ENCODE measurements at places on chromosomes 3 and 15. TPM values are rescaled to one million over a fixed set of nuclear protein-coding genes. Genes with fewer than 3 reads are reported as not detected.
A peak's percentile ranks its signal among the peaks of the same experiment; 100 is the strongest.

GRCh38 chr3:39637807-39638206 is 170.3 kb downstream of the MOBP start:
- H3K4me3 ChIP-seq: no peak overlapping the region
- H3K27ac ChIP-seq: no peak overlapping the region
- no peak for DNase-seq
- H3K27me3 ChIP-seq: peaks cover 17% of the 10 kb centered on the region
- peaks cover 16% of the 10 kb centered on the region for H3K4me1 ChIP-seq

- peak overlapping the region; percentile 95 for H3K4me3 ChIP-seq
- no peaks in the 10 kb centered on the region for H3K27me3 ChIP-seq
- DNase-seq: no peak
Observed at GRCh38 chr3:149752788-149753136, 473 bp upstream of the COMMD2 start.

TMCO5A gene
- not detected for total RNA-seq

- no peak overlapping the region for H3K27ac ChIP-seq
- H3K4me1 ChIP-seq: no peaks in the 10 kb centered on the region
- no peak overlapping the region for H3K4me3 ChIP-seq
- DNase-seq: no peak
- H3K36me3 ChIP-seq: peaks cover 66% of the 10 kb centered on the region
Observed at GRCh38 chr3:44833394-44833793, 28.3 kb upstream of the TMEM42 start.

TMEM45A gene
- total RNA-seq: 3.0 TPM

- H3K4me1 ChIP-seq: peaks cover 40% of the 10 kb centered on the region
- no peak for DNase-seq
- peaks cover 2% of the 10 kb centered on the region for H3K36me3 ChIP-seq
- H3K27me3 ChIP-seq: no peaks in the 10 kb centered on the region
Observed at GRCh38 chr3:179150610-179151009, 2.5 kb downstream of the PIK3CA start.

GRCh38 chr15:64151727-64152506 is at the start of gene SNX22:
SNX22 (plus strand) TSS chr15:64151731; CDS start chr15:64151776, 45 bp downstream.
- peaks cover 7% of the 10 kb centered on the region for H3K36me3 ChIP-seq
- no peak within 1 kb of the TSS for H3K27ac ChIP-seq

DNA sequence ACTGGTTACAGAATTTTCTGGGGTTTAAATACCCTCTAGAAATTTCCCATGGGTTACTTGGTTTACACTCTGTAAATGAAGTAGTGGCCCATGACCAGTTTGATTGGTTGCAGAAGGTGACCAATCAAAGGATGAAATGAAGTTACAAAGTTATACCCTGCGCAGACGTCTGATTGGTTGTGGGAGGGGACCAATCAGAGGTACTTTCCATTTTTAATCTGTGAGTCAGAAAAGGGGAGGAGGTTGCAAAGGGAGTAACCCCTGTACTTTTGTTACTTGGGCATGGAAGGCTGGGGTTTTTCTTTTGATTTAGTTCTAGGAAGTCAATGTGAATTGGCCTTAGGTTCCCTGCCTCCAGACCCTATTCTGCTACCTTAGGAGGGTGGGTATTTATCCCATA is 18.7 kb upstream of the APH1B start:
- DNase-seq: no peak
- H3K27me3 ChIP-seq: no peaks in the 10 kb centered on the region
- peaks cover 20% of the 10 kb centered on the region for H3K4me1 ChIP-seq
- peaks cover 49% of the 10 kb centered on the region for H3K36me3 ChIP-seq

GRCh38 chr3:185572183-185572582 is 13.9 kb upstream of the SENP2 start:
- H3K27me3 ChIP-seq: no peaks in the 10 kb centered on the region
- H3K27ac ChIP-seq: no peak overlapping the region
- no peak for DNase-seq
- no peaks in the 10 kb centered on the region for H3K36me3 ChIP-seq
- H3K4me1 ChIP-seq: peaks cover 6% of the 10 kb centered on the region
- H3K4me3 ChIP-seq: no peak overlapping the region

DNA sequence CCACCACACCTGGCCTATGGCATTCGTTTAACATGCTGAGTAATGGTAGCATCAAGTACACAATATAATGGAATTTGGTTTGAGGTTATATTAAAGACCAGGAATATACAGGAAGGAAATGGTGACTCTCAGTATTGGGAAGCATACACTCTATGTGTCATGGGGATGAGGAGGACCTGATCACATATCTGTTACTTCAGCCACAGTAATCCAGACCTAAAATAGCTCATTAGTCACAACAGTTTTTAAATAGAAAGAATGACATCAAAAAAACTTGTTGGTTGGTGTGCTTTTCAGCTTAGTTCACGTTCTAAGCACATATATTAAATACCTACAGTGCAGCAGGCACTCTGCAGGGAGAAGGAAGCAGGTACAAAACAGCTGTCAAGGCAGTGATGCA is 52.5 kb upstream of the ATP2C1 start:
- H3K4me1 ChIP-seq: peaks cover 1% of the 10 kb centered on the region
- no peak overlapping the region for H3K27ac ChIP-seq
- no peak for DNase-seq
- no peaks in the 10 kb centered on the region for H3K36me3 ChIP-seq
- H3K4me3 ChIP-seq: no peak overlapping the region

DNA sequence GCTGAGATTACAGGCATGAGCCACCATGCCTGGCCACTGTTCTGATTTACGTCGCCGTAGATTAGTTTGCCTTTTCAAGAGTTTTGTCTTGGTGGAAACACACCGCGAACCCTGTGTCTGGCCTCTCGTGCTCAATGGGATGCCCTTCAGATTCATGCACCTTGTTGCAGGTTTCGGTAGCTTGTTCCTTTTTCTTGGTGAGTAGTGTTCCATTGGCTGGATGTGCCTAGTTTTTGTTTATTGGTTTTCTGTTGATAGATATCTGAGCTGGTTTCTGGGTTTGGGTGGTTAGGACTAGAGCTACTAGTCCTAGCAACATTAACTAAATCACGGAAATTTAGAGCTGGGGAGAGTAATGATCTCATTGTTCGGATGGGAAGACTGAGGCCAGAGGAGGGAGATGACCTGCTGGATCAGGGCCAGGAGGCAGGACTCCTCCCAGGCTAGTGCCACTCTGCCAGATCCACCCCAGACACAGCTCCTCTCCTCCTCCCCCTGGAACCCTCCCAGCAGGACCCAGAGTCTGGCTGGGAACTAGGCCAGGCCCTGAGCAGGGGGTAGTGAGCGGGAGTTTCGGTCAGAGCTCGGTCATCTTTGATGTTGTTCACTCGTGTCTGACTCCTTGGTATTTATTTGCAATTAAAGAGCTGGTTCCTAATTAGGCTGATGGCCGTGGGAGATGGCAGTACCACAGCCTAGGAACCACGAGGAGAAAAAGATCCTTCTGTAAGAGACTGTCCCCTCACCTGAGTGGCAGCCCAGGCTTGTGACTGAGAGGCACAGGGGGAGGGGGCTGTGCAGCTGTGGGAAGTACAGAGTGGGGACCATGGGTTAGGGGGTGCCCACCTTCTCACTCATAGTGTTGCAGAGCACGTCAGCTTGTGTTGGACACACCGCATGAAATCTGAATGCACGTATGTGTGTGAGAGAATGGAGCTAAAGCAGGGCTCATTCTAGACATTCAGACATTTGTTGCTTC is 73.4 kb downstream of the SMAD6 start:
- no peaks in the 10 kb centered on the region for H3K27me3 ChIP-seq
- no peak overlapping the region for H3K27ac ChIP-seq
- H3K4me1 ChIP-seq: no peaks in the 10 kb centered on the region
- H3K36me3 ChIP-seq: no peaks in the 10 kb centered on the region
- no peak for DNase-seq

DNA sequence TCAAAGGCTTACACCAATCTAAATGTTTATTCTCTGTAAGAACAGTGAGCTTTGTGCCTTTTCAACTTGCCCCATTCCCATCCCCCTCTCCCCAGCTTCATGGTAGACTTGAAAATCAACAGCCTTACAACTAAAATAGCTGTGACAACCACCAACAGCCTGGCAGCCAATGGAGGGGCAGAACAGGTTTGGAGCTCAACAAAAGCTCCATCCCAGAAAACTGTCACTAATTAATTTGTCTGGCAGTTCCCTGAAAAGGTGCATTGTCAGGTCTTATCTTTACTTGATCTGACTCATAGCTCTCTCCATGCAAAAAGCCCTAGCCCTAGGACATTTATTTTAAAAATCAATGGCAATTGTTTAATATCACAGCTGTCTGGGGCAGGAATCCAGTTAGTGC is 22.6 kb downstream of the MTHFS start:
- H3K27me3 ChIP-seq: no peaks in the 10 kb centered on the region
- peaks cover 85% of the 10 kb centered on the region for H3K36me3 ChIP-seq
- H3K4me3 ChIP-seq: no peak overlapping the region
- no peak for DNase-seq
- no peak overlapping the region for H3K27ac ChIP-seq
- H3K4me1 ChIP-seq: peaks cover 14% of the 10 kb centered on the region

DNA sequence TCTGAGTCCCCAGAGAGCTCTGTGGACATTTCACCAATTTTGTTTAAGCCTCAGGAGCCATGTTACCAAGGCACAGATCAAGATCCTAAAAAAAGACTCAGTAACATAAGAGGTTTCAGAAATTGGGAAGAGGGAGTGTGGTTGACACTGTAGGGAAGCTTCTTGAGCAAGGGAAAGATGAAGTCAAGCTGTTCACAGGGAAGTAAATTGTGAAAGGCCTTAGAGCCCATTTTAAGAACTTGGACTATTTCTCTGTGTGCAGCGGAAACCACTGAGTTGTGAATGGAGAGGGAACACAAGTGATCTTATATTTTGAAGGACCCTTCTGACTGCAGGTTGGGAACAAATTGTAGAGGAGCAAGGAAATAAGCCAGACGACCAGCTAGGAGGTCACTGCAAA is 18.7 kb downstream of the BCL2A1 start:
- no peaks in the 10 kb centered on the region for H3K27me3 ChIP-seq
- peaks cover 17% of the 10 kb centered on the region for H3K4me1 ChIP-seq
- H3K36me3 ChIP-seq: peaks cover 4% of the 10 kb centered on the region
- no peak overlapping the region for H3K27ac ChIP-seq
- DNase-seq: no peak

DISP2 gene
- 0.08 TPM for total RNA-seq

DNA sequence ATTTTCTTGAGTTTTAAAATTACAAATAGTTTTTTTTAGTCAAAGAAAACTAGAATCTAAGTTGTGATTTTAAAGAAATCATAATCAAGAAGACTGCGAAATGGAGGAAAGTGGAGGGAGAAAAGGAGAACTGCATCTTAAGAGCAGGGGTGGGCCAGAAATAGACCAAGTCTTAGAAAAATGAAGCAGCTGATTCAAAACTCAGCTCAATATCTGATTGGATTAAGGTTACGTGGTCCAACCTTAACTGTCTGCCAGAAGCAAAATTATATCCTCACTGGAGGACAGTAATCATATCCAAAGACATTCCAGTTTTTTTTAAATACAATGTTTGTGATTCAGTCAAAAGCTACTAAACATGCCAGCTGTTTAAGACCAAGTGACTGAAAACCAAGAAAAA is 41.4 kb downstream of the CHSY1 start:
- peak overlapping the region; percentile 36 for H3K27ac ChIP-seq
- peaks cover 34% of the 10 kb centered on the region for H3K36me3 ChIP-seq
- H3K4me3 ChIP-seq: no peak overlapping the region

MUC20 gene
- total RNA-seq: 0.26 TPM

RNU5B-1 gene
- not detected for total RNA-seq

GRCh38 chr3:174186377-174186989 is 672.7 kb upstream of the NAALADL2 start:
- no peaks in the 10 kb centered on the region for H3K27me3 ChIP-seq
- H3K4me3 ChIP-seq: no peak overlapping the region
- DNase-seq: no peak

DNA sequence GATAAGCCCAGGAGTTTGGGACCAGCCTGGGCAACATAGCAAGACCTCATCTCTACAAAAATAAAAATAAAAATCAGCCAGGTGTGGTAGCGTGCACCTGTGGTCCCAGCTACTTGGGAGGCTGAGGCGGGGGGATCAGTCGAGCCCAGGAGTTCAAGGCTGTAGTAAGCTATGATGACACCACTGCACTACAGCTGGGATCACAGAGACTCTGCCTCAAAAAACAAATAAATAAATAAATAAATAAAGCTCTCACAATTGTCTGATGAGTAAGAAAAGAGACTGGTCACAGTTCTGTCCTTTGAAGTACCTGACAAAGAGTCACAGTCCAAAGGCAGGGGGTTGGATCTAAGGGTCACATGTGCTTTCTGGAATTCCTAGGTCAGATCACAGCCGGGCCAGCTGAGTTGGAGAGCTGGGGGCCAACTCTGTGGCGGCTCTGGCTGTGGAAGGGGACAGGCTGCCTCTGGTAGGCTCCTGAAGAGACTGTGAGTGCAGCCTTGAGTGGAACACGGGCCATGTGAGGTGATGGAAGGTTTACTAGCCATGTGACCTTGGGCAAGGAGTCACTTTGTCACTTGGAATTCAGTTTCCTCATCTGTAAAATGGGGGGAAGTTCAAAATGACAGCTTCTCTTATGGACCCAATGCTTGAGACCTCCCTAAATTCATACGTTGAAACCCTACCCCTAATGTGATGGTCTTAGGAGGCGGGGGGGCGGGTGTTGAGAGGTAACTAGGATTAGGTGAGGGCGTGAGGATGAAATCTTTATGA is 47.2 kb downstream of the WHAMM start:
- H3K4me3 ChIP-seq: no peak overlapping the region
- H3K36me3 ChIP-seq: no peaks in the 10 kb centered on the region
- H3K4me1 ChIP-seq: peaks cover 12% of the 10 kb centered on the region
- no peak overlapping the region for H3K27ac ChIP-seq

- H3K4me3 ChIP-seq: no peak overlapping the region
- no peaks in the 10 kb centered on the region for H3K4me1 ChIP-seq
- no peaks in the 10 kb centered on the region for H3K27me3 ChIP-seq
- no peak overlapping the region for H3K27ac ChIP-seq
- no peaks in the 10 kb centered on the region for H3K36me3 ChIP-seq
Observed at GRCh38 chr3:168285506-168285905, 189.8 kb upstream of the GOLIM4 start.

DNA sequence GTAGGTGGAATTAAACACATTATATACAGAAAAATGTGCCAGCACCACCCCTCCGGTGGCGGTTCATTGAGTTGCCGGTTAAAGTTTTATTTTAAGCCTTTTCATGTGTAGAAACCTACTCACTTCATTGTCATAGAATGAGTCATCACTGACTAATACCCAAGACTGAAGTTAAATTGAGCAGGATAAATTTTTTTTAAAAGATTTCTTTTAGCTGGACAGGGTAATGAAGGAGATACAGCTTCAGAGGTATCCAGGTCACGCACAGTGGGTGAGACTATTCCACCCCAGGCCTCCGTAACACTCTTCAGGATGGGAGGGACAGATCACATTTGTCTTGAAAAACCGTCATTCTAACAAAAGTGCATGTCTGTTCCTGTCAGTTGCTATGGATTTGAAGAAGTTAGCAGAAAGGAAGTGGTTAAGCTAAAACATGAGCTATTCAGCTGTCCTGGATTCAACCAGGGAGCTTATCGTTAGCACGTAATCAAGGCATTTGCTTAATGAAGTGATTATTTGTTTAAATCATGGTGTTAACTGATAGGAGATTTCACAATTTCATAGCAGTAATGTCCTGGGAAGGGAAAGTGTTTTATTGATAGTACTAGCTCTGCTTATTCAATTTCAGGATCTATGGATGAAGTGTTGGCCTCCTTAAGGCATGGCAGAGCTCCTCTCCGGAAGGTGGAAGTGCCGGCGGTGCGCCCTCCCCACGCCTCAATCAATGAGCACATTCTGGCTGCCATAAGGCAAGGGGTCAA is 23.4 kb downstream of the WHAMM start:
- peak overlapping the region; percentile 87 for H3K27ac ChIP-seq
- H3K27me3 ChIP-seq: no peaks in the 10 kb centered on the region
- peak overlapping the region; percentile 38 for H3K4me3 ChIP-seq
- peaks cover 31% of the 10 kb centered on the region for H3K4me1 ChIP-seq
- DNase-seq: peak; percentile 41

Measured in activated naive CD8-positive, alpha-beta T cell treated with anti-CD3 and anti-CD28 coated beads for 36 hours (primary cell).